ENCODE measurements at places on chromosomes 1 and 21. TPM values are rescaled to one million over a fixed set of nuclear protein-coding genes. Genes with fewer than 3 reads are reported as not detected.

Gene CD164L2
- total RNA-seq, result not detected

Gene DIO1
- total RNA-seq, result not detected

Gene AQP10
- total RNA-seq, result not detected

Gene HORMAD1
- 0.59 TPM for total RNA-seq

Gene DCDC2B
- total RNA-seq, result not detected
